ENCODE measurements at places on chromosomes 16 and 17.

DNA sequence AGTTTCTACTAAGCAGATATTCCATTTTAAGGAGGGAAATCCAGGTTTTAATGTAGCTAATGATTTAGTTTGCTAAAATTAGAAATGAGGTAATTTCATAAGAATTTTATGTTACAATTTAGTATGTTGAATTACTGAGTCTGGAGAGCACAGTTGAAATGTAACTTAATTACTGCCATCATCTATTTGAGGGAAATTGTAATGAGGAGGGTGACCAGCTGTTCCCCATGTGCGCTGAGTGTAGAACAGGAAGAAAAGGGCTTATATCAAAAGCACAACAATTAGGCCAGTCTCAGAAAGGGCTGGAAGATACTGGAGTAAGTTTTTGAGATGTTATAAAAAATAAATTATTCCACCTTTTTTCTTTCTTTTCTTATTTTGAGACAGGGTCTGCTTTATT, 735.1 kb upstream of the GOT2 start:
- no peak for DNase-seq

- no peak for DNase-seq
These were observed 8.7 kb downstream of the EIF1 start for GRCh38 chr17:41697122-41697962.

DNA sequence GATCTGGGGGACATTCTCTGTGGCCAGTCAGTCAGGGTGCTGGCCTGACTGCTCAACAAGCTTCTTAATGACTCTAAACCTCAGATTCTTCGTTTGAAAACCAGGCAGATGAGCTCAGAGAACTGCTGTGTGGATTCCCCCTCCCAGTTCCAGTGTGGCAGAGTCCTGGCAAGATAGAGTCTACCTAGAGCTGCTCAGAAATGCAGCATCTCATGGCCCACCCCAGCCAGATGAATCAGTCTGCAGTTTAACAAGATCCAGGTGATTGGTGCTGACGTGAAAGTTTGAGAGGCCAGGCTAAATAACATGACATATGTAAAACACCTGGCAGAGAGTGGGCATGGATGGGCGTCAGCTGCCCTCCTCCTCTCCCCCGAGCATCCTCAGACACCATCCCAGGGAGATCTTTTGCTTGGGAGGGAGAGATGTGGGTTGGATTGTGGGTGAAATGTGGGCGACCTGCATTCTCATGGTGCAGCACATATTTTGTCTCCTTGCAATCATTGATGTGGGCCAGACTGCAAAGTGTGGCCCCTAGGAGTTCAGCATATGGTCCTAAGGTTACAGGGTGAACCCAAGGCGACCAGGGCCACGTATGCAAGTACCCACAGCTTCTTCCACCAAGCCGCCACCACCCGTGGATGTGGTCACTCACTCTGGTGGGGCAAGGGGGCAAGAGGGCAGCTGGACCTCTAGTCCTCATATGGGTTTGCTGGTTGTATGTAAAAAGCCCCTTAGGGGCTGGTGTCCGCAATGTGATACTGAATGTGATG, 19.5 kb downstream of the SOCS3 start:
- DNase-seq, result no peak

DNA sequence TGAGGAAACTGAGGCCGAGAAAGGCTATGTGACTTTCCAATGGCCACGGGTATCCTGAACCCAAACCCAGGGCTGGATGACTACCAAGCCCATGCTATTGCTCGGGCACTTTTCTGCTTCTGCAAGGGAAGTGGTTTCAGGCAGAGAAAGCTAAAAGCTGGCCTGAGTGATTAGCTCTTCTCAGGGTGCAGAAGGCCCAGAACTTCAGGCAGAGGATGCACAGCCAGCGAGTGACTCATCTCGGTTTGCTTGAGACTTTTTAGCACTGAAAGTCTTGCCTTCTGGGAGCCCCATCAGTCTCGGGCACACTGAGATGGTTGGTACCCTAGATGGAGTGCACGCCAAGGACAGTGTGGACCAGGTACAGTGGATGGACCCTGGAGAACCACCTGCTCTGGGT, 129.5 kb upstream of the SDK2 start:
- no peak for DNase-seq

DNA sequence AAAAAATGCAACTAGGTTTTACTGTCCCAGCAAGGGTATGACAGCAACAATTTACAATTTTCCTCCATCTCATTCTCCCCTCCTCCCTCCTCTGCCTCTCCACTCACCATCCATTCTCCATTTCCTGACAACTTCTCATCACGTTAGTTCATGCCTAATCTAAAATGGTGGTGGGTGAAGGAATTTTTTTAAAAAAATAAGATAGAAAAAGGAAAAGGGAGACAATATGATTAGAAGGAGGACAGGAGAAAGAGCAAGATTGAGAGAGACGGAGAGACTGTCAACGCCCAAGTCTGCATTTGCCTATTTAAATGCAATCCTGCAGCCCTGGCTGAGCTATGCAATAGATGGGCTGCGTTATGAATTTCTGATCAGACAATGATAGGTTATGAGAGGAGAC, 380.7 kb upstream of the PSMD7 start:
- no peak for DNase-seq

- no peak for DNase-seq
These were observed 21.7 kb downstream of the FOXN1 start for GRCh38 chr17:28527859-28528258.

GRCh38 chr17:17367931-17368330, 64.8 kb downstream of the NT5M start:
- no peak for DNase-seq

GRCh38 chr16:82257990-82258389, 88.0 kb upstream of the MPHOSPH6 start:
- no peak for DNase-seq

DNA sequence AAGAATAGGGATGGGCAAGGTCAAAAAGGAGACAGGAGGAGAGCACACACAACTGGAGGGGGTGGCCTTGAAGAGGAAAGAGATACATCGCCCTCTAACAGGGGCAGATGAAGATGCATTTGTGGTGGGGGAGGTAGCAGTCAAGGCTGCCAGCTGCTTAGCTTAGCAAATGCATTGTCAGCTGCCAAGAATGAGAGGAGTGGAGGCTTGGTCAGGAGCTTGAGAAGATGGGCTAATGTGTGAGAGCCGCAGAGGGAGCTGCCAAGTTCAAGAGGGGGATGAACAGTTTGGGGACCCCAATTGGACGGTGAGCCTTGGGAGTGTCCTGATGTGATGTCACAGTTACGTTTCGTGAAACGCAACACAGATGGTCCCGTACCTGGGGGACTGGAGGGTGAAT, 28.9 kb upstream of the GNA13 start:
- DNase-seq, result no peak

- DNase-seq, result no peak
These were observed 2.0 kb upstream of the TMEM11 start for GRCh38 chr17:21215935-21216334.

- DNase-seq, result no peak
These were observed 5.0 kb upstream of the CCL8 start for GRCh38 chr17:34314279-34314678.

- DNase-seq, result no peak
These were observed 148.9 kb downstream of the CMIP start for GRCh38 chr16:81593481-81593880.

DNA sequence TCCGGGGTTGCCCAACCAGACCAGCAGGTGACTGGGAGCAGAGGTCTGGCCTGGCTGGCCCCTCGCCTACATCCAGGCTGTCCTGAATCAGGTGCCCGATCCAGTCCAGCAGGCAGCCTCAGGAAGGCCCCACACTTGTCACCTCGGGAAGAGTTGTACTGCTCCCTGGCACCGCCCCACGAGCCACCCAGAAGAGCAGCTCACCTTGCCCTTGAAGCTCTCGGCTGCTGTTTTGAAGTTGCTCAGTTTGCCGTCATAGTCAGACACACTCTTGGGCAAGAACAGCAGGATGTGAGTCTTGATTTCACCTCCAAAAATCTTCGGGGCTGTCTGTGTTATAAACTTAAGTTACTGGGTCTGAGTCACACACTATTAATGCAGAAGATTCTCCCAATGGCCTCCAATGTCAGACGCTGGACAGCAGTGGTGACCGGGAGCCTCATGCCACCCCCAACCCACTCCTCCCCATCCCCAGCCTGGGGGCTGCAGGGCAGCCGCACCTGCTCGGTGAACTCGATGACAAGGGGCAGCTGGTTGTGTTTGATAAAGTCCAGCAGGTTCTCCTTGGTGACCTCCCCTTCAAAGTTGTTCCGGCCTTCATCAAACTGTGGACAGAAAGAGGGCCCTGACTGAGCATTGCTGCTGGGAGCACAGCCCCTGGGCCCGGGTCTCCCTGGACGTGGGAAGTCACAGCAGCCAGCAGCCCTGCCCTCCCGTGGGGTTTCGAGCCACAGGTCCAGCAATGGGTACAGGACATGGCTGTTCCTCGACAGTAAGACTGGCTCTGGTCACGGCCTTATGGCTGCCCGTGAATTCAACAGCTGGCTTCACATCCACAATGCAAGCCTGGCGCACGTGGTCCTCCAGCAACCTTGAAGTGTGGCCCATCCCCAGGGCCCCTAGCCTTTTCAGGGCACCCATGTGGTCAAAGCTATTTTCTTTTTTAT, 12.2 kb upstream of the PPP1R27 start:
- DNase-seq, result no peak

- no peak for DNase-seq
These were observed 5.7 kb downstream of the GOSR2 start for GRCh38 chr17:46928467-46929261.

- DNase-seq, result no peak
These were observed 31.8 kb upstream of the DYNLL2 start for GRCh38 chr17:58051468-58051867.

- DNase-seq, result no peak
These were observed 230.1 kb downstream of the SLC39A11 start for GRCh38 chr17:72862276-72862999.

DNA sequence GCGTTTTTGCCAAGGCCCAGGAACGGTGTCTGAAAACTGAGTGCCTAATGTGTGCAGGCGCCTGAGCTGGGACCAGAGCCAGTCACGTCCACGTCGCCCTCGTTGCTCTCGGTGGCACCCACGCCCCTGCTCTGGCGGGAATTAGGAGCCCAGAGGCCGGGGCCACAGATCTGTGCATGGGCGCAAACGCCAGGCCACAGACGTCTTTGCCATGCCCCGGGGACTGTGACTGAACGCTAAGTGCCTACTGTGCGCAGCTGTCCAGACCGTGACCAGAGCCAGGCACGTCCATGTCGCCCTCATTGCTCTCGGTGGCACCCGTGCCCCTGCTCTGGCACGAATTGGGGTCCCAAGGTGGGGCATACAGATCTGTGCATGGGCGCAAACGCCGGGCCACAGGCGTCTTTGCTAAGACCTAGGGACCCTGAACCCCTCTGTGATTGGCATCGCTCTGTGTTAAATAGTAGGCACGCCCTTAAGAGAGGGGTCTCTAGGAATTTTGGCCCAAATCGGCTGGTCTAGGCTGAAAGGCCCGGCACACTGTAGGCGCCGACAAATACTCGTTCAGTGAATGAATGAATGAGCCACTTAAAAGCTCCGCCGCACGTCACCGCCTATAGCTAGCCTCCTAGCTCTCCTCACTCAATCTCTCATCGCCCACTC, 827 bp upstream of the UBALD1 start:
- DNase-seq, result peak; percentile 11

DNA sequence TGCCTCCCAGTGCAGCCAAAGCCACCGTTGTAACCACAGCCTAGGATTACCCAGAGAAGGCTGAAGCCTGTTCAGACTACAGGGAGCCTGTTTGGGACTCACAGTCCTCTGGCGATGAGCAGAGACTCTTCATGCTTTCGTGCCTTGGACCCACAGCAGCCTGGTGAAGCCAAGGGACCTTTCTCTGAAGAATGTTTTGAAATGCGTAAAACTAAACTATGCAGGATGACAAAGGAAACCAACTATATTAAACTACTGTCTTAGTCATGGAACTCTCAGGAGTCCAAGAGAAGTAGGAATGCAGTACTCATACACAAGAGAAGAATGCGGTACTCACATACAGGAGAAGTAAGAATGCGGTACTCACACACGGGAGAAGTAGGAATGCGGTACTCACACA, 20.9 kb downstream of the ABR start:
- DNase-seq, result no peak
